Foreskin melanocyte (primary cell): ENCODE measurements at places on chromosomes 11 and 22.

DNA sequence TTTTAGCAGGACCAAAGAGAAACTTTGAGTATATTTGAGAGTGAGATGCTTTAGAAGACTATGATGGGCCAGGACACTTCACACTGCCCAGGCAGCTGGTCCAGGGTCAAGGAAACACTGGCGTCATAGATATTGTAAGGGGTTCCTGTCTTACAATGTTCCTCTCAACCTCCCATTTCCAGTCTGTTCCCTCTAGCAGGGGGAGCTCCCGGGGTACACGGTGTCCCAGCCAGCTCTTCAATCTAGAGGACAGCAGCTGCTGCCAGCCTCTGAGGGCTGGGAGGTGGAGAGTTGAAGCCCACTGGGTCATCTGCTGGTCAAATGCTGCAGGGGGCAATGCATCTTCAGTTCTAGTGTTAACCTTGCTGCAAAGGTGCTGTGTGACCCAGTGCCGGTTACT, 40.7 kb upstream of the TIMP3 start:
- no peak for DNase-seq

GRCh38 chr22:40212121-40212520, 34.4 kb downstream of the TNRC6B start:
- no peak for DNase-seq

GRCh38 chr11:123437236-123437979, 7.3 kb downstream of the GRAMD1B start:
- DNase-seq = no peak

DNA sequence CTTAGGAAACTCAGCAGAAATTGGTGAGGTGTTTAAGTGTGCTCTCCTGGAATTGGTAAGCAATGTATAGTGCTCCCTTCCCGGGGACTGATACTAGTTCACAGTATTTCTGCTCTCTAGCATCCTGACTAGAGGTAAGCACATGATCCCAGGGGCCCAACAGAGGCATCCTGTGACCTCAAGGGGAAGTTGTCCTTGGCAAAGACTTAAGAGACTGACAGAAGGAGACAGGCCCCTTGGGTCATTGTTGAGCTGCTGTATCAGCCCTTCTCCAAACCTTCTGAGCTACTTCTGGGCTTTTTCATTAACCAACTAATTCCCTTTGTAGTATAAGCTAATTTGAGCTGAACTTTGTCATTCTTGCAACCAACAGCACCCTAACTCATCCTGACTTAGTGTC, 4.3 kb upstream of the TBC1D22A start:
- DNase-seq = no peak

DNA sequence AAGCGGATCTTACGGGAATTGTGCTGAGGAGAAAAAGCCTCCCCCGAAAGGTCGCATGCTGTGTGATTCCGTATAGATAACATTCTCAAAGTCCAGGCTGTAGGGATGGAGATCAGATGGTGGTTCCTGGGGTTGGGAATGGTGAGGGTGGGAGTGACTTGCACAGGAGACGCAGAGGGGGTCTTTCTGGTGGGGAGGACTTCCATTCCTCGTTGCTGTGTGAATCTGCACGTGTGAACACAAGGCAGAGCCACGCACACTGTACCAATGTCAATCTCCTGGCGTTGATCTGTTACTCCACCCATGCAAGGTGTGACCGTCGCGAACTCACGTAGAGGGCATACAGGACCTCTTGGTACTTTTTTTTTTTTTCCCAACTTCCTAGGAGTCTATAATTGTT, 59.0 kb upstream of the KCNQ1OT1 start:
- no peak for DNase-seq

GRCh38 chr11:3735827-3736226, 61.5 kb downstream of the NUP98 start:
- DNase-seq = no peak

DNA sequence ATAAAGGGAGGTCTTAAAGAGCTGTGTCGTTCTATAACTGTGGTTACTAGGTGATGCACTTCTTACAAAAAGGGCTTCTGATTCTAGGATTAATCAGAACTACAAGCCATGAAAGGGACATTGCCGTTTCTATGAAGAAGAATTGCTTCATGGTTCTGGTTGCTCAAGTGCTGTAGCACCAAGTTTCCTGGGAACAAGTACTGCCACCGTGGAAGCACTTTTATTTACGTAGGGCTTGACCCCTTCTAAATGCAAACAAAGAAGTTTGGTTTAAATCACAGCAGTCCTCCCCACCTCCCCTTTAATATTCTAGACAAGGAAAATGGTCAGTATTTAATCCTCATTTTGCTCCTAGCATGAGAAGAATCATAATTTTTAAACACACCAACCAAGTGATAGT, 9.8 kb downstream of the YAP1 start:
- DNase-seq = no peak

GRCh38 chr11:44212128-44212527, 97.8 kb downstream of the ALX4 start:
- no peak for DNase-seq

DNA sequence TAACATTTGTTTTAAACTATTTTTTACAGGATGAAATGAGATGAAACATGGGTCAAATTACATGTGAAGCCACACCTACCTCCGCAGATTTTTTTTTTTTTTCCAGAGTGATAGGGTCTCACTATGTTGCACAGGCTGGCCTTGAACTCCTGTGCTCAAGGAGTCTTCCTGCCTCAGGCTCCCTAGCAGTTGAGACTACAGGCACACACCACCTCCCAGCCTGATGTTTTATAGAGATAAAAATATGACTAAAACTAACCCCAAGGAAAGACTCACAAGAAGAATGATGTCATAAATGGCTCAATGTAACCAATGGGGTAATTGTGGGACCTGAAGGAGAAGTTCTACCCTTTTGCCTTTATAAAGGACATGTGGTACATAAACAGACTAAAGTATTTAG, 52.3 kb upstream of the SOX6 start:
- no peak for DNase-seq

DNA sequence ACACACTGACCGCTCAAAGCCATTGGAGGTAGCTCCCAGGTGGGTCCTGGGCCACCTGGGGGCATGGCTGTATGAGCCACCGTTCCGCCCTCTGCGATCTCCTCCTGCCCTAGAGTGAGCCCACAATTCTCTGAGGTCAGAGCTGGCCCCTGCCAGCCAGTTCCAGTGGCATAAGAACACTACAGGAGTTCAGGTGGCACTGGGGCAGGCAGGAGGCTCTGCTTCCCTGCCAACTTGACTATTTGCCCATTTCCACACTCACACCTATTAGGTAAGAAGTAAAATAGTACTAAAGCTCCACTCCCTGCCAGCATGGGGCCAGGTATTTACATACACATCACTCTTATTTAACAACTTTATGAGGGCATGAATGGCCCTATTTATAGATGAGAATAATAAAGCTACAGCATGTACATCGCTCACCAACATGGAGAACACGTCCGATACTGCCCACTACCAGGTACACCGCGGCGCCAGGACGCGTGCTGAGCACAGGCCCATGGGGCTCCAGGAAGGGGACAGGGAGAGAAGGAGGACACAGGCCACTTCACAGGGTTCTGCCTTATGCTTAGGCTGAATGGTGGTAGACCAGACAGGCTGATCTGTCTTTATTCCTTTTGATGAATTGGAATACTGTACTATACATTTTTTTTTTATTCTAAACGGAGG, 26.2 kb downstream of the PISD start:
- DNase-seq = no peak

DNA sequence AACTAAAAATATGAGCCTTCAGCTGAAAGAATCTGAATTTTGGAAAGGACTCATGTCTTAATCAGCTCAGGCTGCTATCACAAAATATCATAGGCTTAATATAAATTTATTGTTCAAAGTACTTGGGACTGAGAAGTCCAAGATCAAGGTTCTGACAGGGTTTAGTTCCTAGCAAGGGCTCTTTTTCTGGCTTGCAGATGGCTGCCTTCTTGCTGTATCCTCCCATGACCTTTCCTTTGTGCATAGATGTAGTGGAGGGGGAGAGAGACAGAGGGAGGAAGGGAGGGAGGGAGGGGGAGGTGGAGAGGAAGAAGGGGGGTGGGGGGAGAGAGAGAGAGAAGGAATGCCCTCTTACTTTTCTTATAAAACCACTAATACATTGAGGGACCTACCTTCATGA, 306.8 kb upstream of the DDI1 start:
- no peak for DNase-seq

DNA sequence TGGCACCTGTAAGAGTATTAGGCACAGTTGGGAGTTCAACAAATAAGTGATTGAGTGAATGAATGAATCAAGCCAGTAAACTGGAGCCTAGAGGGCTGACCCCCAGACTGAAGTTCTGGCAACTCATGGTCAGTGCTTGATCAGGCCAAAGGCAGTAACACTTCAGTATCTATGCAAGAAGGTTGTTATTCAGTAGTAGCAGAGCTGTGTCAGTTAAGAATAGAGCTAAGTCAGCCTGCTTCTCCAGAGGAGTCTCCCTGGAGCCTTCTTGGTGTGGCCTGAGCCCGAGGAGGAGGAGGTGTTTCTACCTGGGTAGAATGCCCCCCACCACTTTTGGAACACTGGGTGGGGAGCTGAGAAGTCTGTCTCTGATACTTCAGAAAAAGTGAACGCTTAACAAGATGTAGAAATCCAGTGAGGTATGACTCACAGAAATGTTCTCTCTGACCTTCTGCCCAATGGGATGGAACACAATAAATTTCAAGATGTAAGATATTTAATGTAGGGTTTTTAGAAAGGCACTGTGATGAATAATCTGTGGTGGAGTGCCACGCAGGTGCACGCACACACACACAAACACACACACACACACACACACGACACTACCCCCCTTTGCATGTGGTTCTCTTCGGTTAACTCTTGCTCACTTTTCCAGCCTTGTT, 219.9 kb downstream of the HIPK3 start:
- no peak for DNase-seq

- no peak for DNase-seq
These were observed 13.7 kb upstream of the LIN7C start for GRCh38 chr11:27520226-27520625.

GRCh38 chr11:30605036-30605605, 19.0 kb upstream of the MPPED2 start:
- no peak for DNase-seq

DNA sequence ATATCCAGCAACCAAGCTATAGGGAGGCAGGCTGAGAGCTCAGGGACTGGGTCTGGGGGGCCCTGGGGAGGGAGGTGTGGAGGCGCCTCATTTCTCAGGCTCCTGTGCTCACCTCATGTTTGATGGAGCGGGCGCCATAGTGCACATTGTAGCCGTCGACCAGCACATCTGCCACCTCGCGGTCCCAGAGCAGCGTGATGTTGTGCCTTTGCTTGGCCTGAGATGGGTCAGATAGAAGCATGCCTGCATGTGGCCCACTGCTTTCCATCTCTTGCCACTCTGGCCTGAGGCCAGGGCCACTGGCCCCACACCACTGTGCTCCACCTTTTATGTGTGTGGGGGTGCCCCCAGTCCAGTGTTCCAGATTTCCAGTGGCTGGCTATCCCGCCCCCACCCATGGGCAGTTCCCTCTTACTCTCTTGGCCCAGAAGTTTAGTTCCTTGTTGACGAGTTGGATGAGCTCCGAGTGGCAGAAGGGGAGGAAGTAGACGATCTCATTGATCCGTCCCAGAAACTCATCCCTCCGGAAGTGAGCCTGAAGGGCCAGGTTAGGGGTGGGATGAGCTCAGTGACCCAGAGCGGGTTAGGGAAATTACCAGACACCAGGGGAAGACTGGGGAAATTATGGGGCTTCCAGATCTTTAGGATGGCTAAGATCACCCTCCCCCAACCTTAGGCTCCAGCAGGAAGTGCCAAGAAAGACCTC, 50.1 kb upstream of the PHOX2A start:
- DNase-seq = no peak

DNA sequence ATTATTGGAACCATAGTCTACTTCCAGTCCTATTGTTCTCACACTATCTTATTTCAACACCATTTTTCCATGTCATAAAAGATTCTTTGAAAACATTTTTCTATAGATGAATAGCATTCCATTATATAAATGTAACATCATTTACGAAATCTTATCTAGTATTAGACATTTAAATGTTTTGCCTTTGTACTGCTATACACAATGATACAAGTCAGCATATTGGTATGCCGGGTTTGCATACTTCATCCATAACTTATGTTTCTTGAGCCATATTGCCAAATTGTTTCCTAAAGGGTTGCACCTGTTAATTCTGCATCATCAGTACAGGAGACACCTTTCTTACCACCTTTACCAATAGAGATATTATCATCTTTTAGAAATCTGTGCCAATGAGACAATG, 68.2 kb downstream of the SYT13 start:
- DNase-seq = no peak

DNA sequence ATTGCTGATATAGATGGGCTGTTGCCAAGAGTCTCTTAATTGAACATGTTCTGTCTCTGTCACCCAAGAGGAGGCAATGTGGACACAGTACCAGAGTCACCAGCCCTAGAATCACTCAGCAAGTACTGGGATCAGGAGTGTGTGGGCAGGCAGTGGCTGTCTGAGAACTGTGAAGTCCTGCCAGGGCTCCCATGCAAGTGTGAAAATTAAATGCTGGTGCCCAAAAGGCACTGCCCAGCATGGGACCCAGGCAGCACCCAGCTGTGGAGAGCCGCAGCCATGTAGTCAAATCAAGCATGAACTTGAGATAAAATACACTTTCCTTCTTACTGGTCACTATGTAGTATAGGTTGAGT, 19.9 kb downstream of the HIRA start:
- no peak for DNase-seq

- DNase-seq = no peak
These were observed 763 bp downstream of the SMIM45 start for GRCh38 chr22:41952713-41953112.

GRCh38 chr22:38655519-38656255, 505 bp downstream of the FAM227A start:
- peak; percentile 8 for DNase-seq

DNA sequence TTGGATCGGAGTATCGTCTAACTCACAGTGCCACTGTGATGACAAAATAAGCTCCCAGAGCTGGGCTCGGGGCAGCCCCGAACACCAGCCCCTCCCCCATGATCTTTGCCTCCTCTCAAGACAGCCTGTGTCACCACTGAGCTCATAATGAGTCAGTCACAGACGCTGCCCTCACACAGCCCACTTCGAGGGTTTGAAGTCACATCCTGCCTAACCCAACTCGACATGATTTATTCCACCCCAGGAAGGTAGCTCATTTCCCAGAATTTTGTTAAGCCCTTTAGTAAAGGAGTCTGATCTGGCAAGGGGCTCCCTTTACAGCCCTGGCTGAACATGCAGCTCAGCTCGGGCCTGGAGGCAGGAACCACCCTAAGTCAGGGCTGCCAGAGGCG, 22.8 kb downstream of the MYH9 start:
- no peak for DNase-seq

GRCh38 chr22:19057999-19058491, 64.2 kb downstream of the DGCR2 start:
- no peak for DNase-seq

DNA sequence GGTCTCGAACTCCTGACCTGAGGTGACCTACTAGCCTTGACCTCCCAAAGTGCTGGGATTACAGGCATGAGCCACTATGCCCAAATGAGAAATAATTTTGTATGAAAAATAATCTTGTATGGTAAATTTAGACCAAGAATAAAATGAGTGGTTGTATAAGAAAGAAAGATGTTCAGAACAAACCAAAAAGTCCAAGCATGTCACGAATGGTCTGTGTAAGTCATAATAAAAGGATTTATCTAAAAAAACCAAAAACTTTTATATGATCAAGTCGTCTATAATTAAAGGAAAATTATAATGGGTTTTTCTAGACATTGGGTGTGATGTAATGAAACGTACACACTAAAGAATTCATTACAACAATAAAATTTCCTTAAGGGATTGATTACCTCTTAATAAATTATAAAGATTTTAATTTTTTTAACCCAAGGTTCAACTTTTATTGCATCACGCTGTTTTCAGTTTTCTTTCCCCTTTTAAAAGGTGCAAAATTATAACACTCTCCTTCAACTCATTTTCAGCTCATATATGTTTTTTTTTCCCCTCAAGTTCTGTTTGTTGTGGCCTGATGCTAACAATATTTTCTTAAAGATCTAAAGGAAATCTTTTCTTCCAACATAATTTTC, 8.9 kb upstream of the AQP11 start:
- DNase-seq = no peak
